Gastrocnemius medialis (tissue), 4 donors: ENCODE measurements at places on chromosomes 1 and 21.

DNA sequence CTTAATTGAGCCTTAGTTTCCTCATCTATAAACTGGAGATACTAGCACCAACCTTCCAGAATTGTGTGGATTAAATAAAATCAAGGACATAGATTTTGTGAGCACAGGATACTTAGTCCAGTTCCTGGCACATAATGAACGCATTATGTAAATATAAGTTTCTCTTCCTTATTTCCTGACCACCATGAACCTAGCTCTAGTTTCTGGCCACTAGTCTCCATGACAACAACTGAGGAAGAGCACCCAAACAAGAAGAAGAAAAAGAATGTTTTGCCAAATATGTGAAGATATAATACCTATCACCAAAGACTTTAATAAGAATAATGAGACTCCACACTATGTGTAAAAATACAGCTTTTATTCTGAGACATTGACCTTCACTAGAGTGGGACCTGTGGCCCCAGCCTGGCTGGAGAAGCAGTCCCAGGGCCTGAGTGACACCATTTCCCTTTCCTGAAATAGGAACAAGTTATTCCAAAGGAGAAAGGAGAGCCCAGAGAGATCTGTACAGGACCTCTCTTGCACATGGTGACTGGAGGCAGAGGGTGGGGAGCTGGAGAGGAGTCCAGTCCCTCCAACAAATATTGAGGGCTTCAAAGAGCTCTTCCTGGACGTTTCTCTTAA, 940 bp upstream of the USF1 start:
- DNase-seq = no peak

DNA sequence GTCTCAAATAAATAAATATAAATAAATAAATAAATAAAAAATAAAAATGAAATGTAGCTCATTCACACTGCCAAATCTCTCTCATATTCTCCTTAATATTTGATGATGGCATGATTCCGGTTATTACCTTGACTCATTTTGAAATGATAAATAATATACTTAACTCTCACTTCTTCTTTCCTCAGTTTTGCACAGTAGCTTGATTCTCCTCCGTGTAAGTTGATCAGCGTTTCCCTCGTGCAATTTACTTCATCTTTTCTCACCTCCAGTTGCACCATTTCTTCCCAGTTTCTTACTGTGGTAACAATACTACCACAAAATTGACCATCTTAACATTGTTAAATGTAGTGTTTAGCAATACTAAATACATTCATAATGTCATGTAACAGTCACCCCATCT, 111.6 kb downstream of the RIPK4 start:
- DNase-seq = no peak

- no peak for DNase-seq
These were observed 367.6 kb upstream of the VAMP3 start for GRCh38 chr1:7403265-7404045.

- DNase-seq = no peak
These were observed 579 bp upstream of the ZNF684 start for GRCh38 chr1:40530735-40531380.

DNA sequence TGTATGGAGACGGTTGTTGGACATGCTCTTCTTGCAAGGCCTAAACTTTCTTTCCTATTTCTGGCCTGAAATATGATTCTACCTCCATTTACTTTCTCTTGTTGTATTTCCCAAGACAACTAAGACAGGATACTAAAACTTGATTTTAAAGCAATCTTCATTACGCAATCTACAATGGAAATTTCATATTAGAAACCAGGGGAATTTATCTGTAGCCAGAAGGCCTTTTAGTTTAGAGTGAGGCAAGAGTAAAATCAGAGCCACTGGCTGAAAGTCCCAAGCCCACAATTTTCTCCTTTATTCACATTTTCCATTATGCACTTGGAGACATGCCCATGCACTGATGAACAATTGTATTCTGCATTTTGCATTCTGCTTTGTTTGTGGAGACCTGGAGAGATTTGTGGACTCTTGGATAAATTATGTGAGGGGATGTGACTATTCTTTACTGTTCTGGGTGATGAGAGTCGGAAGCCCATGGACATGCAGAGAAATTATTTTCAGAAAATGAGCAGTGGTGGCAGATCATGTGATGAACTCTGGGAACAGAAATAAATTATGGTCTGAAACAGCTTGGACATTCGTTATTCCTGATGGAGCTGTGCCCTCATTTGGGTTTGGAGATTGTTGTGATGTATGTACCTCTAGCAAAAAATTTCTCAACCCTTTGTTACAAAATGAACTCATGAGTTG, 336.8 kb downstream of the SEC16B start:
- DNase-seq = no peak

DNA sequence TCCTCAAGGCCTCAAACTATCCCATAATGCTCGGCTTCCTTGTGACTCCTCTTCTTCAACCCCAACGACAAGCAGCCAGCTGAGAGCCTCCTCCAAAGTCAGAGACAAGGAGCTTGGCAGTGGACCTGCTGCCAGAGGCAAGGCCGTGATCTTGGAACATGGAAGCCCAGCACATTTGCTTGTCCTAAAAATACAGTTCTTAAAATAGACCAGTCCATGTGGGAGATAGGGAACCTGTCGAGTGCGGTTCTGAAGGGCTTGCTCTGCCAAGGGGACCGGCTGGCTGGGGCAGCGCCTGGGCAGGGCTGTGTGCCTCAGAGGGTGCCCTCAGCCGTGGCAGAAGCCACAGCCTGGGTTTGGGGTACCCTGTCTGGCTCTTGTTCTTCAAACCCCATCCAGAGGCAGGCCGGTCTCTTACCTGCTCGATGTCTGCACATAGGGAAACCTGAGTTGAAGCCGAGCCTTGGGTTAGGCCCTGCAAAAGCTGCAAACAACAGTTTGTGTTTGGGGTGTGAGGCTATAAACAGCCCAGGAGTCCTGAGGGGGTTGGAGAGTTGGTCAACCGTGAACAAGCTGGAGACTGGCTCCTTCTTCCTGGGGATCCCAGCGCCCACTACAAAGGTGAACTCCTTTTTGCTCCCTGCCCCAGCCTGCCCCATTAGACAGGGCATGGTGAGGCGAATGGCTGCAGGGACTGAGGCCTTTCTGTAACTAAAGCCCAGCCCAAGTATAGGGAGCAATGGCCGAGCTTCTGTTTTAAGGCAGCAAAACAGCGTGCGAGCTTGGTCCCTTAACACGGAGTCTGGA, 228.8 kb downstream of the CAMTA1 start:
- DNase-seq = peak; percentile 74

DNA sequence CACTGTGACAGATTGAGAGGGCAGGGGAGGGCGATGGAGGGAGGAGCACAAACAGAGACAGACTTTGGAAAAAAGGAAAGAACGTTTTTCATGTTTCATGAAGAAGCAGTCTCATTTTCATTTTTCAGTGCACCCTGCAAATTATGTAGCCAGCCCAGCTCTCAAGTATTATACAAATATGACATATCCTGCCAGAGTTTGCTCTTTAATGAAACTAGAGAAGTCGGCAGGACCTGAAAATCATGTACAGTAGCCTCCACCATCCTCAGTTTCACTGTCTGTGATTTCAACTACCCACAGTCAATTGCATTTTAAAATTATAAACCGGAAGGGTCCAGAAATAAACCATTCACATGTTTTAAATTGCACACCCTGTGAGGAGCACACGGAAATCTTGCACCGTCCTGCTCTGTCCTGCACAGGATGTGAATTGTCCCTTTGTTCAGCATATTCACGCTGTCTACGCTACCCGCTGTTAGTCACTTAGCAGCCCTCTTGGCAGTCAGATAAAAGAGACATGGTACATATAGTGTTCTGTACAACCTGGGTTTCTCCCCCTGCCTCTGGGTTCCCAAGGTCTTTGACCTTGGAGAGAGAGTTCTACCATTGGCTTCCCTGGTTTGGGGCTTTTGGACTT, 13.6 kb upstream of the ADARB1 start:
- DNase-seq = no peak

DNA sequence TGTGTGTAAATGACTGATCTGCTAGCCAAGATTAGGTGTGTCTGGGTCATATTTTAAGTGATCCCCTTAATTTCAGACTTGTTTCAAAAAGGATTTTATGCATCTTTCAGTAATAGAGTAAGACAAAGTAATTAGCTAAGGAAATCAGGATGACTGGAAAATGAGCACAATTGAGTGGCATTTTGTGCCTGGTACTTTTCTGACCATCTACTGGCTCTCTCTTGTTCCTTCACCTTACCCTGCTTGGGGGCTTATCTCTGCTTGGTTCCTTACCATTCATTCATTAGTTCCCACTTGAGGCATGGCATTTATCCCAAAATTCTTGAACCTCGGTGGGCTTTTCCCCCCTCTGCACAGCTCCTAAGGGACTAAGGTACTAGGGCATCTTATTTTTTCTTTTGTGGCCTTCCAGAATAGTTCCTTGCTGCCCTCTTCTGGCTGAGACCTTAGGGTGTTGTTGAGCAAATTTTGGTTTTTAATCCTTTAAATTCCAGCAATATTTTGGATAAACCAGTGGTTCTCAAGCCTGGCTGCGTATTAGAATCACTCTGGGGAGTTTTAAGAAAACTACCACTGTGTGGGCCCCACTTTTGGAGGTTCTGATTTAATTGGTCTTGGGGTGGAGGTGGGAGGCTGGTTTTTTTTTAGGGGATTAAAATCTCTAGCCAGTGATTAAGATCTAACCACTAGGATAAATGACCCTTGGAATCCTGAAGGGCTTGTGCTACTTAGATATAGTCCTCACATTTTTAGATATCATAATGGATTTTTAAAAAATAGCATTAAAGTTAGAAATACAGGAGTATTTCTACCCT, 50.8 kb downstream of the HS2ST1 start:
- no peak for DNase-seq

DNA sequence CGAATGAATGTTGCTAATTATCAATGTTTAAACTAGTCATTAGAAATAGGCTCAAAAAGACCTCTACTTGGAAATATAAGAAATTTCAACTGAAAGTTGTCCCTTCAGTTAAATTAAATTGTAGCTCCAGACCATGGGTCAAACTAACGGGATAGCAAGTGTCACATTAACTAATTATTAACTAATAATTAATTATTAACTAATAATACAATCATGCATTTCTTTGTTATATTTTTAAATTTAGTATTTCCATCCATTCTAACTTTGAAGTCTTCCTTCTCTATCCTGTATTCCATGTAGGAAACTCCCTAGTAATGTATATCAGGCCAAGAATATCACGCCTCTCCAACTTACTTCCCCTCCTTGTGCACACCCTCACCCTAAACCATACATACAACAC, 43.4 kb upstream of the HOOK1 start:
- DNase-seq = no peak

GRCh38 chr1:6923955-6924881, 139.0 kb downstream of the CAMTA1 start:
- no peak for DNase-seq

DNA sequence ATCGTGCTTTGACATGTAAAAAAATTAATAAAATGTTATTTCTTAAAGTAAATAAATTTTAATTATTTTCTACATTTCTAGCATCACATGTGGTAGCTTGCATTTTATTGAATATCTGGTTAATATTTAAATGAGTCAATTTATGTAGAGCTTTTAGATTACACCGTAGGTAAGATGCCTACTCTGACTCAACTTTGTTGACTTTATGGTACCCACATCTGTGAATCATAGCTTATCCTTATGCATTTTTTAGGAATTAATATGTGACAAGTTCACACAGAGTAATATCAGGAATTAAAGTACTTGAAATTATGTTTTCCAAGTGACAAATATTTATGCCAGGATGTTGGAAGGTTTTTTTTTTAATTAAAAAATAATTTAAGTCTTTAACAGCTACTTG, 120.7 kb downstream of the LEPR start:
- no peak for DNase-seq

DNA sequence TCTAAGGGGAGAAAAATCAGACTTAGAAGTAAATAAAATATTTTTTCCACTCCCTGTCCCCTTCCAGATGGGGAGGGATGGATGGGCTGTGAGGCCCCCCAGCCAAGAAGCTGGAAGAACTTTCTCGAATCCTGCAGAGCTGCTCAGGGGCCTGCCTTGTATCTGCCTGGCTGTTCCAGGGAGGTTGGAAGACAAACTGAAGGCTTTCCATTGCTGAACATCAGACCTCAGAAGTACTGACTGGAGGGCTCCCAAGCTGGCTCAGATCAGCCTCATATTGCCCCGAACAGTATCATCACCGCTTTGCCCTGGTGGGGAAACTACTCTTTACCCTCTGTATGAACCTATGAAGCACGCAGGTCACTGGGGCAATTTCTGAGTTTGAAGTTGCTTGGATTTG, 12.4 kb upstream of the F3 start:
- DNase-seq = no peak

DNA sequence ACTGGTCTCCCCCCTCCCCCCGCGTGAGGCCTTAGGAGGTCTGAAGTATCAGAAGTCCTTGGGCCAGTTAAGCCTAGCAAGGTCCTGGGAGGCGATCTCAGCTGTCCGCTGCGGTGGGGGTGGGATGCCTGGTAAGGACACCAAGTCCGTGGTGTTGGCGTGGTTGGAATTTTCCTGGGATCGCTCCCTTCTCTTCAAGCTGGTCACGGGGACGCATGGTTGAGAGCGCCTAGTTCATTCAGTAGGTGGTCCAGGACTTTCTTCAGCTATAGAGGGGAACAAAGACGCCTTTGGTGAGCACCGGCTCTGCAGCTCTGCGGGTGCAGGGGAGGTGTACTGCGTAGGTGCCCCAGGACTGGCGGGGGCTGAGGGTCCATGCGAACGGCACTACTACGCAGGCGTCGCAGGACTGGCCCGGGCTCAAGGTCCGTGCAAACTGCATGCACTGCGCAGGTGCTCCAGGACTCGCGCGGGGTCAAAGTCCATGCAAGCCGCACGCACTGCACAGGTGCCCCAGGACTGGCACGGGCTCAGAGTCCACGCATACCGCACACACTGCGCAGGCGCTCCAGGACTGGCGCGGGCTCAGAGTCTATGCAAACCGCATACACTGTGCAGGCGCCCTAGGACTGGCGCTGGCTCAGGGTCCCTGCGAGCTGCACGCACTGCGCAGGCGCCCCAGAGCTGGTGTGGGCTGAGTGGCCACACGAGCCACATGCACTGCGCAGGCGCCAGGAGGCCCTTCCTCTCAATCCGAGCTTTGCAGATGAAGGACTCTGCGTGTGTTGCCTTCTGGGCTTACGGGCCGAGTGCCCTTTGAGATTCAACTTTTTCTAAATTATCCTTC, 36.6 kb upstream of the HMGN1 start:
- DNase-seq = peak; percentile 87

DNA sequence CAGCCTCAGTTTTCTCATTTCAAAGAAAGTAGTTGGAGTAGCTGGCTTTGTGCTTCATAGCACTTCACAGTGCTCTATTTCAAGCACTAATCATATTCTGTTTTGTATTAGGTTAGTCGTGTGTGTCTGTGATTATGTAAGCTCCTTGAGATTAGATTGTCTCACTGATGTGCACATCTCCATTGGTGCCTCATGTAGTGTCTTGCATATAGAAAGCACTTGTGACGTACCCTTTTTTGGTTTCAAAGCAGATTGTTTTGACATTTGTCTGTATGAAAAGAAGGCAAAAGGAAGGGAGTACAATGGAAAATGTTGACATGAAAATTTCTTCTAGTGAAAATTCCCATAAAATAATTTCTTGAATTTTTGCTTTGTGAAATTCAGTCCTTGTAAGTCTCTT, 13.9 kb downstream of the BTBD8 start:
- no peak for DNase-seq

- no peak for DNase-seq
These were observed 54.4 kb upstream of the KRTAP11-1 start for GRCh38 chr21:30935889-30936168.

GRCh38 chr1:51661081-51661518, 44.2 kb downstream of the OSBPL9 start:
- no peak for DNase-seq

GRCh38 chr1:239418681-239419080, 32.3 kb downstream of the CHRM3 start:
- DNase-seq = no peak
